ENCODE measurements at places on chromosomes 11 and 22.

DNA sequence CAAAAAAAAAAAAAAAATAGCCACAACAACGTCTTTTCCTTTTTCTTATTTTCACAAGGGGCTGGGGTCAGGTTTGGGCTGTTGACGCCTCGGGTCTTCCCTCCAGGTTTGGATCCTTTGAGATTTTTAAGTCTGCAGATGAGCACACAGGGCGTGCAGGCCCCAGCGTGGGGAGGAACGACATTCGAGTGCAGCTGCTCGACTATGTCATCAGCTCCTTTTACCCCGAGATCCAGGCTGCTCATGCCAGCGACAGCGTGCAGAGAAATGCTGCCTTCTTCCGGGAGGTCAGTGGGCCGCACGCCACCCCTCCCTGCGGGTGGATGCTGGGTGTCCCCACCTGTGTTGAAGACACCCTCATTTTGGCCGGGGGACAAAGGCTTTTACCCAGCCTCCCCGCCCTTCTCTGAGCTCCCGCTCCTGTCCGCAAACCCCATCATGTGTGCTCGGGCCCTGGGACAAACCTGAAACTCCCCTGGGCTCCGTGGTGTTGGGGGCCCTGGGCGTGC is 7.7 kb downstream of the SELENOO start:
- DNase-seq: no peak

DNA sequence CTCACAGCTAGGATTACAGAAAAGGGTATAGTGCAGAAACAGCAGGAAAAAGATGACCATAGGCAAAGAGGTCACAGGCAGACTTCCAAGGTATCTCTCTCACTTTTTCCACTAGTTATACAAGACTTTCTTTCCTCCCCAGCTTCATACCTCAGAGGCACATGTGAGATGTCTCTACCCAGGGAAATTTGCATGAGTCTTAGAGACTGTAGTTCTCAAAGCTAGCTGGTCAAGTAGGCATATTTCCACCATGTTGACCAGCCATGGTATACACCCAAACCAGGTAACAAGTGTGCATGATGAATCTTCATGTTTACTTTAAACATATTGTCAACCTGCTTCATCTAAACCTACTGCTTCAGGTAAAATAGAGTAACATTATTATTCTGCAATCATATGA is 27.9 kb downstream of the PRMT3 start:
- DNase-seq: no peak

DNA sequence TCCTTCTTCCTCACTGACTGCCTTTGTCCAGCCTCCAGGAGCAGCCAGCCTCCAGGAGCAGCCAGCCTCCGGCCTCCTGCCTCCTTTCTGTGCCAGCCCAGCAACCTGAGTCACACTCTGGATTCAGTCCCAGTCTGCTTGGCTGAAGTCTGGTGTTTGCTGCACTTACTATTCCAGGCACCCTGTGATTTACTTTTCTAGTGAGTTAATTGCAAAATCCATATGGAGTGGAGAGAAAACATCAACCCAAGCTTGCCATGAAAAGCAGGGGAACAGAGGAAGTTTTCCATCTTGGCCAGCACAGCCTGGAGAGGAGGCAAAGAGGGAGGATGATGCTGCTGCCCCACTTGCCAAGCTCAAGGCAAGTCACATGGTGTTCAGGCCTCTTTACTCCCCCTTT is 400.5 kb downstream of the TENM4 start:
- no peak for DNase-seq

GRCh38 chr11:61370349-61371005 is 8.3 kb downstream of the TMEM138 start:
- DNase-seq: no peak

DNA sequence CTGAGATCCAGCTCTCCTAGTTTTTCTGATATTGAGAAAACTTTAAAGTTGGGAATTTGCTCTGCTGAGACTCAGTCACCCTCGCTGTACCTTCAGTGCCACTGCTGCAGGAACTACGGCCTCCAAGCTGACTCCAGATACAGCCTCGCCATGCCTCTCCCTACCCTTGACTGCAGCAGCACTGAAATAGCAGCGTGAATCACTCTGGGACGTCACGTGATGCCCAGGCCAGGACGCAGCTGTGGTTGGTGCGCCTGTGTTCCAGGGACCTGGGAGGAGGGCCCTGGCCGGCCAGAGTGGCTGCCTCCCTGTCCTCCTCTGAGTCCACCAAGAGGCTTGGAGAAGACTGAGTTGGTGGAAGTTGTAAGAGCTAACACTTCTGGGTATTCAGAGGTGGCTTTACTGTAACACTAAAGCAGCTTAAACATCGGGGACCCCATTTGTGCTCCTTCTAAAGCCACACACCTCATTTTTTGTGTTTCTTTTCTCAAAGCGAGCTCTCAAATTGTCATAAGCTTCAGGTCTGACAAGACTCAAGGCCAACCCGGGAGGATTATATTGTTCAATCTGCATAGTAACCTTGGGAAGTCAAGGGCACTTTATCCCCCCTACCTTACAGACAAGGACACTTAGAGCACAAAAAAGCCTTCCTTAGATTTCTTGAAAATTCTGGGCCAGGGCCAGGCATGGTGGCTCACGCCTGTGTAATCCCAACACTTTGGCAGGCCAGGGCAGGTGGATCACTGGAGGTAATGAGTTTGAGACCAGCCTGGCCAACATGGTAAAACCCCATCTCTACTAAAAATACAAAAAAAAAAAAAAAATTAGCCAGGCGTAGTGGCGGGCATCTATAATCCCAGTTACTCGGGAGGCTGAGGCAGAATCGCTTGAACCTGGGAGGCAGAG is 4.2 kb upstream of the STIP1 start:
- DNase-seq: no peak

DNA sequence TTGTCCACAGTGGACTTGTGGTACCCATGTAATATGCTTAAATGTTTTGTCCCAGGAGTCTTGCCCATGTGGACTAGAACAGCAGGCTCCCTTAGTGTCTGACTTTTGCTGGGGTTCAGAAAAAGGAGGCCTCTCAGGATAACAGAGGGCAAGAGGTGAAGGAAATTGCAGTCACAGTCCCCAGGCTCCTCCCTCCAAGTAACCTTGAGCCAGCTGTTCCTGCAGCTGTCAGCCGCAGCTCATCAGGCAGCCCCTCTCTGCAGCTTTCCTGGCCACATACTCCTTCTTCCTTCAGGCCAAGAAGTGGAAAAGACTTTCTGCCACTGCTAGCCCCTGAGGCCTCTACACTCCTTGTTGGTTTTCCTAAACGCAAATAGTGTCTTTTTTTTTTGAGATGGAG is 6.3 kb upstream of the MYO18B start:
- no peak for DNase-seq

DNA sequence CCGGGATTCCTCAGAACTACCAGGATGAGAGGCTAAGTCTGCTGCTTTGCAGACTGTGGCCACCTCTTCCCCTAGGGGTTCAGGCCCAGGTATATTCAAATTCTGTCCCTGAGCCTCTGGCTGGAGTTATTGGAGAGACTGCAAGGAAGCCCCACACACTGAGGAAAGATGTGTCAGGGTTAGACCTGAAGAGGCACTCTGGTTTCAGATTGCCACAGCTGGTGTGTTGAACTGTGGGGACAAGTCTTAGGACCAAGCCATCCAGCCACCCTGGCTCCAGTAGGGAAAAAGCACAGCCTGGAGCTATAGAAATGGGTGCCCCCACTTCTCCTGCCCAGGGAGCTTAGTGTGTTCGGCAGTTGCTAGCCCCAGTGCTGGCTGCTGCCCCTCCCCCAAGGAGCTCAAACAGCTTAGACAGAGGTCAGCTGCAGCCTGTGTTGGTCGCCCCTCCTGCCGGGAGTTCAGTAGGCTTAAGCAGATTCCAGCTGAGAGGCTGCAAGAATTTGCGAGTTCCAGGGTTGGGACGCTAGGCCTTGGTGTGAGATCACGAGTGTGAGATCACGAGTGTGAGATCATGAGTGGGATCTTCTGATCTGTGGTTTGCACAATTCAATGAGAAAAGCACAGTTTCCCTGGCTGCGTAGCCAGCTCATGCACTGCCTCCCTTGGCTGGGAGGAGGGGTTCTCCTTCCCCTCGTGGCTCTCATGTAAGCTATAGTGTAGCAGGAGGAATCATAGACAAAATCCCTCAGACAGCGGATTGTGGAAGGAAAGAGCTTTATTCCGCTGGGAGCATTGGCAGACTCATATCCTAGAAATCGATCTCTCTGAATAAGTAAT is 552.1 kb upstream of the CHORDC1 start:
- DNase-seq: no peak

DNA sequence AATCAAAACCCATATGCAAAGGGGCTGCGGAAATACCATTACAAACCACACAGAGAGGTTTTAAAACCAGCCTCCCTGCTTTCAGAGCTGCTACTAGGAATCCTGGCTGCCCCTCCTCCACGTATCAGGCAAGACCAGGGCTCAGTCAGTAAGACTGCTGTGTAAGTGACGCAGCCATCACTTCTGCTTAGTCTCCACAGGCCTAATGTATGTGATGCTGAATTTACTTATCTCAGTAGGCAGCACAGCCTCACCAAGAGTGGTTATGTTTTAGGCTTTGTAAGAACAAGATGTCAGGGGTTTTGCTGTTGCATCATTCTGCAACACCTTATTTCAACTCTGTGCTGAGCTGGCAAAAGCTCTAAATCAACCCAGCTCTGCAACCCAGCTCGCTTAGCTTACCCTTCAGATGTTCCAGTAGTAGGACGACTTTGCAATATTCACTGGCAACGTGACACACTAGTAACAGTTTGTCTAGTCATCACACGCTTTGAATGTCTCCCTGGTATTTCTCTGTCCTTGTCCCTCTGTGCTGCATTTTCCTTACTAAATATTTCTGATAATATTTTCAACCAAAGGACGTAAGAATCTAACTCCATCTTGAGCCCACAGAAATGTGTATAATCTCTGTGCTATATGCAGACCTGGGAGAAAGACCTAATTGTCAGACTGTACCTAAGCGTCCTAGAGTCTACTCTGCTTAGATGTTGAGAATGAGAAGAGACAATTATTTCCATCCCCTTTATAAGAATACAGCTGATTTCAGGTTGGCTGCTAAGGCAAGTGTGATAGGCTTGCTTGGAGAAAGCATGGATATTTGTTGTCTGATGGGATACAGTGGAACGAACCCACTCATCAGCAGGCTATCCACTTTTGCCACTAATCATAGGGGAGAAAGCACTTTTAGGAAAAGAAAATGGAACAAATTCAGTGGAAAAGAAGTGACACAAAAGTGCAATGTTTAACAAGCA is 72.2 kb downstream of the LARGE2 start:
- DNase-seq: no peak

DNA sequence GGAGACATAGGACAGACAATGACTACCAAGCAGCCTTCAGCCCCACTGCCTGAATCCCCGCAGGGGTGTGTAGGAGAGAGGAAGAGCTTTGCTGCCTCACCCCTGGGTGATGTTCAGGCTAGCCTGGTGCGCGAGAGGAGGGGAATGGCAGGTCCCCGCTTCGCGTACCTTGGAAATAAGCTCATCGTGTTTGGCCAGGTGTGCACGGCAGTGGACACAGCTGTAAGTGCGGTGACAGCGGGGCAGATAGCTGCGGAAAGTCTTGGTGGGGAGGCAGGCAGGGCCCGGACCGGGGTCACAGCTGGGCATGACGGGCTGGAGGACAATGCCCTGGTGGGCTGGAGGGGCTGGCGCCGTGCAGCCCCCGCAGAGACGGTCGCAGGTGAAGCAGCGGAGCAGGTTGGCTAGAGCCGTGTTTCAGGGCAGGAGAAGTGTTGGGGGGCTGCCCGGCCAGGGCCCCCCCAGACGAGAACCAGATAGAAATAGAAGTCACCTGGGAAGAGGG is 2.9 kb downstream of the YPEL4 start:
- DNase-seq: no peak

- no peak for DNase-seq
Observed at GRCh38 chr22:44622147-44622427, 79.9 kb upstream of the PRR5 start.

- DNase-seq: no peak
Observed at GRCh38 chr11:68373189-68373814, 60.9 kb downstream of the LRP5 start.

- DNase-seq: no peak
Observed at GRCh38 chr11:32448232-32448631, 12.9 kb upstream of the WT1 start.

DNA sequence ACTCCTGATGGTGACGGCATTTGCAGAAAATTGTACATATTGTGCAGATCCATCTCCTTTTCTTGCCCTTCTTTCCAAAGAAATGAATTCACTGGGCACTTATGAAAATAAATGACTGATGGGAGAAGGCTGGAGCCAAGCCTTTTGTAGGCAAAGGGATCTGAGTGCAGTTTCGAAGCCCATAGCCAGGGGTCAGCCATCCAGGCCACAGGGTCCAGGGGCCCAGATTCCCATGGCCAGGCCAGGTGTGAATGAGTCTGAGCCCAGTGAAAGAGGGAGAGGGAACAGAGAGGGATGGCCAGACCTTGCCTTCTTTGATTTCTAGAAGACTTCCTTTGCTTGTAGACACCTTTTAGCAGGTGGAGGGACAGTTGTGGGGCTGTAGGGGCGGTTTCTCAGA is 209.1 kb downstream of the KIRREL3 start:
- no peak for DNase-seq

DNA sequence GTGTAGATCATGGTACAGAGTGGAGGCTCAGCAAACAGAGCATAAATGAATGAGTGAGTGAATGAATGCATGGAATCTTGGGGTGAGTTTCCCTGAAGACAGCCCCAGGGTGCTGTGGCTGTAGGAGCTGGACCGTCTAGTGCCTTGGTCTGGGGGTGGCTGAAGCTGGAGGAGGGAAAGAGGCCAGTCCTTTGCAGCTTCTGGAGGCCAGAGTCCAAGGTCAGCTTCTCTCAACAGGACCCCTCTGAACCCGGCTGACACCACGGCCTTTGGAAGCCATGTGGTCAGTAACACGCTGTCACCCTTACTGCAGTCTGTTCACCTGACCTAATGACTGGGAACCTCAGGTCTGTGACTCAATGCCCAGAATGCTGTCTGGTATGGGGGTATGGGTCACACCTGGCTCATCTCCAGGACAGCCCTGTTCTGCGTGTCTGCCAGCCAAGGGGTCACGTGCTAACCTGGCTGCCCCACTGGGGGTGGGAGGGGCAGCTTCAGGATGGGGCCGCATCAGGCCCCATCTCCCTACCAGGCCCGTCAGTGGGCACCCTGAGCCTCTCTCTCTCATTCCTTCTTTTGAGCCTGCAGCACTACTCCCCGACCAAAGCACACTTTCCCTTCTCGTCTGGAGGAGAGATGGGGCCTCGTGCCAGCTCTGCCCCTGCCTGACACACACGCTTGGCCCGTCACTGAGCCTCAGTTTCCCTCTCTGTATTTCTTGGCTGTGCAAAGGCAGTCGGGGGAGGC is 24.1 kb upstream of the CHKA start:
- DNase-seq: no peak

DNA sequence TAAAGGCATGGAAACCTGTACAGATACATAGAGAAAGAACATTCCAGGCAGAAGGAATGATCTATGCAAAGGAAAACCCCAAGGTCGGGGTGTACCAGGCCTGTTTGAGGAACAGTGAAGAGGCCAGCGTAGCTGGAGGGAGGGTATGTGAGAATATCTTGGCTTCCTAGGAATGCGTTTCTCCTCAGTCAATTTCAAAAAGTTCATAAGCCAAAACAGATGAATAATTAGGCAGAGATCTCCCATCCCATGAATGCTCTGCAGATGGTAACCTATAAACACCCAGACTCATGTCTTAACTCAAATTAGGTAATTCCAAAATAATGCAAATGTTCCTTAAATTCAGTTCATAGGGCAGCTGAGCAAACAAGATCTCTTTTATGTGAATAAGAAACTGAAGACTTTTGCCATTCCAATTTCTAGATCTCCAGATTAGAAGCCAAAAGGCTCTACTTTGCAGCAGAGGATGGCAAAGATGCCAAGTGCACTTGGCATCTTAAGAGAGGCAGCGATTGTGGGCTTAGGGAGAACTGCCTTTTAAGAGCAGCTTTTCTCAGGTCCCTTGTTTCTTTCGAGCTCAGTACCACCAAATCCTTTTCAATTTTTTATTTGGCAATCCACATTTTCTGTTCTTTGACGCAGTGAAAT is 13.2 kb downstream of the FAM118B start:
- DNase-seq: no peak

GRCh38 chr11:115922876-115923275 is 418.7 kb upstream of the CADM1 start:
- no peak for DNase-seq

All from stimulated activated CD4-positive, alpha-beta T cell treated with anti-CD3 and anti-CD28 coated beads, Interleukin-15, amount 100 ng/mL, for 48 hours (primary cell).